NCI-H1694 (cell line): ENCODE measurements at places on chromosomes 12 and 14.

- DNase-seq = peak; percentile 1
These were observed 27.6 kb downstream of the PMCH start for GRCh38 chr12:102169922-102170621.

- no peak for DNase-seq
These were observed 75.1 kb downstream of the IRF2BPL start for GRCh38 chr14:76953311-76953945.

GRCh38 chr14:52080808-52081755, 12.2 kb upstream of the NID2 start:
- no peak for DNase-seq

DNA sequence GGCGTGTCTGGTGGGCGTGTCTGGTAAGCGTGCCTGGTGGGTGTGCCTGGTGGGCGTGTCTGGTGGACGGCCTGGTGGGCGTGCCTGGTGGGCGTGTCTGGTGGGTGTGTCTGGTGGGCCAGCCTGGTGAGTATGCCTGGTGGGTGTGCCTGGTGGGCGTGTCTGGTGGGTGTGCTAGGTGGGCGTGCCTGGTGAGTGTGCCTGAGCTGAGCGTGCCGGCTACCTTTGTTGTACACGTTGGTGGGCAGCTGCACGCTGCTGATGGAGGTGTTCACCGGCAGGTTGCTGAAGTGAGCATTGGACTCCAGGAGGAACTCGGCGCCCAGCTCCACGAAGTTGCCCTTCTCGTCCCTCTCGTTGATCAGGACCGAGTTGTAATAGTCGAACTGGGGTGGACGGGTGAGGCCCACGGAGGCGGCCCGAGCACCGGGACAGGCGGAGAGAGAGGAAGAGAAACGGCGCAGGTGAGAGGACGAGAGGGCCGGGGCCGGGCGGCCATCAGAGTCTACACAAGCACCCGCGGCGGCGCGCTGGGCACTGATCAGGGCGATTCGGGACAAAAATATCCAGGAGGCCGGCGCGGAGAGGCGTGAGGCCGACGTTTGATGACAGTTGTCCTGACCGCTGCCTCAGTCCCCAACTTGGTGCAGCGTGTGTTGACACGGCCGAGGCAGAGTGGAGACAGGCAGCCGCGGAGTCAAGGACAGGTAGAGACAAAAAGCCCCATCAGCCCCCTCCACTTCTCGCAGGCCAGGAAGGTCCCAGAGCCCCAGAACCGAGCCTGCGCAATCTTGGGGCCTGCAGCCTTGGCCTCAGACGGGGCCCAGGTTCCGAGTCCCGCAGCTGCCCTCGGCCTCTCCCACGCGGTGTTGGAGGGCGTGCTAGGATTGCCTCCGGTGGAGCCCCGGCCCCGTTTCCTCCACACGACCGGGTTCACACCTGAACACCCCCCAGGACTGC, 10.5 kb downstream of the CACNA2D4 start:
- no peak for DNase-seq

- DNase-seq = no peak
These were observed 193.3 kb downstream of the TMEM117 start for GRCh38 chr12:44029194-44029593.

GRCh38 chr12:116420227-116420880, 138.8 kb upstream of the MAP1LC3B2 start:
- DNase-seq = no peak

DNA sequence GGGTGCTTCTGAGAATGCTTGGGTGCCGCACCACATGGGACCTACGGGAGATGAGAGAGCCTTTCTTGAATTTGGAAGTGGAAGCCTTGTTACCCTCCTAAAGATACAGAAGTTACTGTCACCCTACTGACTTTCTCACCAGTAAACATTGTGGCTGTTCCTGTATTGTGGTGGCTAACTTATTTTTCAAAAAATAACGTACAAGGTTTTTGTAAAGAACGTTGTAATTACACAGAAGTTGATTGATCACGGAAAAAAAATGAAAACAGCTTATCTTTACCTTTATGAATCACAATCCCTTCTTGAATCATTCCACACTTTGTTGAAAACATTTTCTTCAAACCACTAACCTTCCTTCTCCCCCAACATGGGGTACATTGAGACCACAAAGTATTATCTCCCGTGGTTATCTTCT, 22.0 kb upstream of the PPFIBP1 start:
- no peak for DNase-seq

- no peak for DNase-seq
These were observed 3.1 kb upstream of the IGFBP6 start for GRCh38 chr12:53094394-53094787.

GRCh38 chr14:52026017-52026660, 36.8 kb downstream of the RTRAF start:
- no peak for DNase-seq

- DNase-seq = peak; percentile 83
These were observed 116.3 kb upstream of the VASH1 start for GRCh38 chr14:76644855-76645518.
